ENCODE measurements at places on chromosomes 13 and 19. TPM values are rescaled to one million over a fixed set of nuclear protein-coding genes. Genes with fewer than 3 reads are reported as not detected.

DNA sequence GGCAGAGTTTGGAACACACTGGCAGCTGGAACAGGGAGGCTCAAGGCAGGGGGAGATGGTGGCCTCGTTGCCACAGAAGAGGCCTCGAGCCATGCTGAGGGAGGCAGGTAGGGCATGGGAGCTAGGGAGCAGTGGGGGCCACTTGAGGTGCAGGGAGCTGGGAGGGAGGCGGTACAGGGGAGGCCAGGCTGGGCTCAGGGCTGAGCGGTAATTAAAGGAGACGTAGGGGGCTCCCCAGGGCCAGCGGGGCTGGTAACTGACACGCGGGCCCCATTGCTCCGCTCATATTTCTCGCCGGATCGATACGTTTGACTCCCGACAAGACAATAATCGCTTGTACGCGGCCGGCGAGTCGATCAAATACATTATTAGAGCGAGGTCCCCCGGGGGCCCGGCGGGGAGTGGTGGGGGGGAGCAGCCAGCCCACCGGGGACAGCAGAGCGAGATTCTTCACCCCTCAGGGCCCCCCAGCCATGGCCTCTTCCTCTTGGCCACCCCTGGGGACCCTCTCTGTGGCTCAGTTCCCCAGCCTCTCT, 2.4 kb upstream of the POU2F2 start:
- no peak for DNase-seq

DNA sequence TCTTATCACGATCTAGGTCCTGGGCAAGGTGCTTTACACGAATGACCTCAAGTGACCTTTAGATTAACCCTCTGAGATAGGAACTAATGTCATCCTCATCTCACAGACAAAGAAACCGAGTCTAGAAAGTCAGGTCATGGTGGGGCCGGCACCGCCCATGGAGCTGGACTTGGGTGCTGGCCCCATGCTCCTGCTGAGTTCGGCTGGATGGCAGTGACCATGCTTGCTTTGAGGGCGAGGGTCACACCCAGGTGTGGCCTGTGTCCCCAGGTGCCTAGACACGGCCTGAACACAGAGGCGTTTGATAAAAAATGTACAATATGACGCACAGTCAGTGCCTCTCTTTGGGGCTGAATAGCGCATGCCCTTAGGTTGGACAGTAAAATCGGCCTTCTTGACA, 26.8 kb downstream of the COL4A2 start:
- DNase-seq, result no peak

DNA sequence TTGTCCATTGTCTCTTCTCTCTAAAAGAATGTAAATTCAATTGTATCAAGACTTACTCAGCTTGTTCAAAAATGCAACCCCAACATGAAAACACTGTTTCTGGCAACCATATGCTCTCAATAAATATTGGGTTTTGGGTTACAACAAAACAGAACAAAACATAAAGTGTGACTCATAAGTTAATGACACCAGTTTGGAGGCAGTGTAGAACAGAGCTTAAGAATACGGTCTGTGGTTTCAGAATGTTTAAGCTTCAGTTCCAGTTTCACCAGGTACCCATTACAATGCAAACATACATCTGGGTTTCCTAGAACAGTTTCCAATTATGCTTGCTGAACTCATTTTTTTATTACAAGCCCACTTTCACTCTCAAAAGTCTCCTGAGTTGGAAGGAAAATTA, 285.8 kb upstream of the PCDH9 start:
- no peak for DNase-seq

DNA sequence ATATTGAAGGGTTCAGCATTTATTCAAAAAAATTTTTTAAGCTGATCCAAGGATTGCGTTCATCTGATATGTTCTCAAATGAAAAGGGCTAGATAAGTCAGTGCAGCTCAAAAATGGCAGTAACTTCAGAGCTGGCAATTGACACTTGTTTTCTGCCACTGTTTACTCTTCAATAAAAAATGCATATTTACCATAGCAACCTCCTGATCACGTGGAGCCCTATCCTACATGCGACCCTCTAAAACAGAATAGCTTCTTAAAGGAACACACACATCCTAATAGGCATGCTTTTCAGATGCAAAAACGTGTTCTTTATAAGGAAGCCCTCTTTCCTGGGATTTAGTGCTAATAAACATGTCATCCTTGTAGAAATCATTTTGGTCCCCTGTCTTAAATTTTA, 150.2 kb downstream of the ZNF536 start:
- DNase-seq, result no peak

DNA sequence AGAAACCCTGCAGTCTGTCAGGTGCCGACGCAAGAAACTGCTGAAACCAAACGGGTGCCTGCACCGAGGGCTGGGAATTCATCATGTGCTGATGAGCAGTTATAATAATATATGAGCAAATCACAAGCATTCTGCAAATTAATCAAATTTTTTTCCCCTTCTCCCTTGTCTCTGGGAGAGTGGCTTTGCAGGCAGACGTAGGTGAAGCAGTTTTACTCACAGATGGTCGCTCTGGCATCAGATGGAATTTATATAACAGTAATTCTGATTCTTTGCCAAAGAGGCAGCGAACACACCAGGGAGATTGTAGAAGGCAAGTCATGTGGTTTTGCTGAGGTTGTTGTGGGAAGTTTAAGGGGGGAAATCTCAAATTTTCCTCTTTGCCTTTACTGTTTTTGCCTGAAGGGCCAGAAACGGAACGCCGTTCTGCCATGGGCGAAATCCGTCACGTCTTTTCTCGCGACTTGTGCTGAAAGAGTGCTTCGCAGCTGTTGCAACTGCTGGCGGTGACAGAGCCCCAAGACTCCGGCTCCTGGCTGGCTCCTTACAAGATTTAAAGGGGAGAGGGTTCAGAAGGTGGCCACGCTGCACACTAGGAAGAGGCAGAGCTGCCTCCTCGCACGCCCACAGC, 320.1 kb downstream of the ZNF536 start:
- DNase-seq, result no peak

DNA sequence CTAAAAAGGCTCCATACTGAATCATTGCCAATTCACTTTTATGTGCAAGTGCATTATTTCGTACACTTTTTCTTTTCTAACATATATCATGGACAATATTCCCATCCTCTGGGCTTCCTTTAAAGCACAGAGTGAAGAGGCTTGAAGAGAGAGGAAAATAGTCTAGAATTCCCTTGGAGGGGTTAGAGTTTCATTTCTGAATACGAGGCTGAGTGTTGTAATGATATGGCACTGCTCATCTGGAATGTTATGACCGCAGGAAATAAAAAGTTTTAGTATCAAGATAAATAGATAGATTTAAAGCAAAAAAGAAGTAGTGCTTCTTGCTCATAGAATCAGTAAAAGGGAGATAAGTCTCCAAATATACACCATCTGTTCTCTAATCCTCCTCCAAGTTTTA, 412.3 kb upstream of the SLITRK1 start:
- DNase-seq, result no peak

DNA sequence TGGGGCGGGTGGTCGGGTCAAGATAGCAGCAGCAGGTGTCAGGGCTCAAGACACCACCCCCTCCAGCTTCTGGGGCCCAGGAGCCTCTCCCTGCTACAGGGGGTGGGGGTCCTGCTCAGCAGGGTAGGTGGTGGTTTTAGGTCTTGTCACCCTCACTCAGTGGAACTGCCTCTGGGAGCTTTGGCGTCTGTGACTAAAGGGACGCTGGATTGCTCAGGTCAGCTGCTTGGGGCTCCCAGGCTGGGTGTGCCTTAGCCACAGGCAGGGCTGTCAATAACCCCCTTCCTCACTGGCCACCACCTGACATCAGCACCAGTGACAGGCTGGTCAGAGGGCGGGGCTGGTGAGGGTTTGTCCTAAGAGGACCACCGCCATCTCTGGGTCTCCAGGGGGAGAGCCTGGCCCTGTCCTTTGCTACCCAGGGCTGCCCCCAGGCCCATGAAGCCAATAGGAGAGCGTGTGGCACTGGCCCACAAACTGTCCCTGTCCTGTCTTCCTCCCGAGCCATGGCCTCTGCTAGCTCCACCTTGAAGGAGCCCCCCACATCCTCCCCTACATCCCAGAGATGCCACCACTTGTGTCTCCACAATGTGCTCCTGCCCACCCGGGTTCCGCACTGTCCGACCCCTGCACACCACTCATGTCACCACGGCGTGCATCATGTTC, 36.4 kb downstream of the MAU2 start:
- no peak for DNase-seq

GRCh38 chr19:38971672-38972071, 3.9 kb downstream of the FBXO17 start:
- DNase-seq, result no peak

DNA sequence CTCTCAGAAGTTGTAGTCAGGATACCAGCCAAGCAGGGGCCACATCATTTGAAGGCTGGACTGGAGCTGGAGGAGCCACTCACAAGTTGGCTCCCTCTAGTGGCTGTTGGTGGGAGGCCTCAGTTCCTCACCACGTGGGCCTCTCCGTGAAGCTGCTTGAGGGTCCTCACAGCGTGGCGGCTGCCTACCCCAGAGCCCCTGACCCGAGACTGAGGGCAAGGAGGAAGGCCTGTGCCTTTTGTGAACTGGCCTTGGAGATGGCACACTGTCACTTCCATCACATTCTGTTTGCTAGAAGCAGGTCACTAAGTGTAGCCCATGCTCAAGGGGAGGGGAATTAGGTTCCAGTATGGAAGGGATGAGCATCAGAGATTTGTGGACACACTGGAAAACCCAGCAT, 14.6 kb downstream of the GNA11 start:
- DNase-seq, result no peak

DNA sequence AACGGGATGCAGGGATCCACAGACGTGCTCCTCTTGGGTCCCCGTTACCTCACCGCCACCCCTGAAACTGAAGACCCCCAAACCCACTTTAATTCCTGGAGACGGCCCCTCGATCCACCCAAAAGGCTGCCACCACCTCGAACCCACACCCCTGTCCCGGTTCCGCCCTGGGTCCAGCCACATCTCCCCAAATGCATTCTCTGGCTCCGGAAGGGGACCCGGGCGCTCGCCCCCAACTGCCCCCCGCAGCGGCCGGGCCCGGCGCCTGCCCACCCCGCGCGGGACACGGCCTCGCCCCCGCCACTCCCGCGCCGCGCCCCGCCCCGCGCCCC, 219 bp upstream of the FSTL3 start:
- DNase-seq, result no peak

- no peak for DNase-seq
These were observed 161.1 kb downstream of the KCTD15 start for GRCh38 chr19:33957804-33958203.

DNA sequence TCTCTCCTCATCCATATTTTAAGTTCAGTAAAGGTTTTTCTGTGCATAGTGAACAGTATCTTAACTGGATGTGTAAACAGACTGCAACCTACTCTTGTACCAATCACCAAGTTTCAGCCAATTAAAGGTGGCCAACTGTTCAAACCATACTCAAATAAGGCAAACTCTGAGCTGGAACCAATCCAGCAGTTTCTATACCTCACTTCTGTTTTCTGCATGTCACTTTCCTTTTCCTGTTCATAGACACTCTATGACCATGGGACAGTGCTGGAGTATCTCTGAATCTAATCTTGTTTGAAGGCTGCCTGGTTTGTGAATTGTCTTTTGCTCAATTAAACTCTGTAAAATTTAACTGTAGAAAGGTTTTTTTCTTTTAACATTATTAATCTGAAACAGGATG, 470.3 kb upstream of the SLITRK6 start:
- no peak for DNase-seq

- no peak for DNase-seq
These were observed 270.0 kb downstream of the NALCN start for GRCh38 chr13:101146101-101146898.

DNA sequence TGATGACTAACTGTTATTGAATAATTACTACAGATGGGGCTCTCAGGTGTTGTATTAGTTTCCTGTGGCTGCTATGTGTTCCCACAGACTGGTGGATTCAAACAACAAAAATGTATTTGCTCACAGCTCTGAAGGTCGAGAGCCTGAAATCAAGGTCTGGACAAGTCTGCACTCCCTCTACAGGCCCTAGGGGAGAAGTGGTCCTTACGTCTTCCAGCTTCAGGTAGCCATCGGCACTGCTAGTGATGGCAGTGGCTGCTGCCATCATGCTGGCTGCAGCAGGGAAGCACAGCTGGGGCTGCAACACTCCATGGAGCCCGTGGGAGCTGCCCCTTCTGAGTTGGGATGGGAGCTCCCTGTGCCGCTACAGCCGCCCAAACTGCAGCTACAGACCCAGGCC, 1.9 kb downstream of the TEX26 start:
- no peak for DNase-seq

GRCh38 chr19:6481541-6482342, at the start of gene DENND1C:
Gene DENND1C, minus strand, starts transcription at chr19:6481787. Its CDS starts 92 bp downstream, at chr19:6481695.
- no peak for DNase-seq

DNA sequence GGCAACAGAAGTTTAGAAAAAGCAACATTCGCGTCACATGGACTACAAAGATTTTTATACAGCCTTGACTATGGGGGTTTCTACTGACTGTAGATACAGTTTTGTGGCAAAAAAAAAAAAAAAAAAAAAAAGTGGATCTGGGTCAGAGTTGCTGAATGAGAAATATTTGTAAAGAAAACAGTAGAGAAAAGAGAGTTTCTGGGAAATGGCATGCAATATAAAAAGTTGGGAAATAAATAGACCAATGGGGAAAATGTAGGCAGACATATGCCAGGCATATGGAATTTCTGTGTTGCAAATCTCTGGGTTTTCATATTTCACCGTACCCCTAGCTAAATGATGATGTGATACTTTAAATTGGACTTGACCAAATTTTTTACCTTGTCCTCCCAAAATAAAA, 315.3 kb downstream of the EFNB2 start:
- no peak for DNase-seq

DNA sequence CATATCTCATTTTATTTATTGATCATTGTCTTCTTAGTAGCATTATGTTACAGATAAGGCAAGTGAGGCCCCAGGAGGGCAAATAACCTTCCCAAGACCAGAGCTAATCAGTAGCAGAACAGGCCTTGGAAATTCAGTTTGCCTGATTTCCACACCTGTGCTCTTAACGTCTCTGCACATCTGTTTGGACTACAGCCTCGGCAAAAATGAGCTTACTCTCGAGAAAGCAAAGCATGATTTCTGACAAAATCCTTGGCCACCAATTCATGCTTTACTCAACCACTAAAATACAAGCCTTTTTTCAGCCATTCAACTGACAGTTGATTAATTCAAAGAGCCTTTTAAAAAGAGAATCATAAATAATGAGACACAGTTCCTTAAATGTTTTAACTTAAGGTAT, 309.3 kb upstream of the HTR2A start:
- no peak for DNase-seq

- DNase-seq, result no peak
These were observed 15.8 kb upstream of the OR7A17 start for GRCh38 chr19:14901675-14902260.

DNA sequence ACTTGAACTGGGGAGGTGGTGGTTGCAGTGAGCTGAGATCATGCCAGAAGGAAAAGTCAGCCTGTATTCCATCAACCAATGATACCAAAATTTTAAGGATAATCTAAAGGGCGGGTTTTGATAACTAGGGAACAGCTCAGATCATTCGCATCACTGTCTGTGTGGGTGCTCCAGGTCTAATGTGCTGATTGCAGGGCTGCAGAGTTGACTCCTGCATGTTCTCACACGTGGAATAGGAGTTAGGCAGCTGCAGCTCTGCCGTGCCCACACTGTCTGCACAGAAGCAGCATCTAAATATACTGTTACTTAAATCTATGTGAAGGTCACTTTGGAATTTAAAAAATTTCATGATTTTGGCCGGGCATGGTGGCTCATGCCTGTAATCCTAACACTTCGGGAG, 4.3 kb upstream of the PARP4 start:
- DNase-seq, result no peak

GRCh38 chr13:31209172-31209840, 9.5 kb downstream of the B3GLCT start:
- DNase-seq, result no peak

The LRG1 gene
- polyA plus RNA-seq, result 0.65 TPM

The ZNF419 gene
- 19.1 TPM for polyA plus RNA-seq

The ZNF253 gene
- 37.8 TPM for polyA plus RNA-seq

The NEK3 gene
- polyA plus RNA-seq, result 27.3 TPM

The ADM5 gene
- polyA plus RNA-seq, result 0.64 TPM

The POU4F1 gene
- 0.03 TPM for polyA plus RNA-seq

The SIGLECL1 gene
- polyA plus RNA-seq, result not detected

The LNX2 gene
- polyA plus RNA-seq, result 12.9 TPM
